ENCODE measurements at places on chromosomes 2 and 18. TPM values are rescaled to one million over a fixed set of nuclear protein-coding genes. Genes with fewer than 3 reads are reported as not detected.

The AGBL5 gene
- 16.9 TPM for total RNA-seq

The CREG2 gene
- 0.98 TPM for total RNA-seq

The BOLL gene
- total RNA-seq, result not detected

The ADD2 gene
- 1.4 TPM for total RNA-seq

The MSGN1 gene
- not detected for total RNA-seq

The VWA3B gene
- not detected for total RNA-seq

The MPP4 gene
- total RNA-seq, result not detected
